ENCODE measurements at places on chromosomes 11 and 22. TPM values are rescaled to one million over a fixed set of nuclear protein-coding genes. Genes with fewer than 3 reads are reported as not detected.

The ABCG4 gene
- polyA plus RNA-seq = 0.10 TPM

DNA sequence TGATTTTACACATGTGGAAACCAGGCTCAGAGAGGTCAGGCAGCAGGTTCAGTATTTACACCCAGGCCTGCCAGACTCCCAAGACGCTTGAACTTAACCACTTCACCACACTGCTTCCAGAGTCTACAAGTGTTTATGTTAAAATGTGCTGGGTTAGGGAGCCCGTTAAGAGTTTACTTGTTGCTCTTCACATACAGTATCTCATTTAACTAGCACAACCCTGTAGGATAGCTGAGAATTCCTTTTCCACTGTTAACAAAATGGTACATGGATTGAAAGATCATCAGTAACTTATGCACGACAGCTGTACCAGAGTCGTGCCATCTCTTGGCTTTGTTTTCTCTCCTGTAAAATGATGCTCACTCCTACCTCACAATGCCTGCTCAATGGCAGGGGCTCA is 2.9 kb downstream of the SMCO4 start:
- no peaks in the 10 kb centered on the region for H3K36me3 ChIP-seq
- H3K27ac ChIP-seq = no peak overlapping the region
- H3K4me1 ChIP-seq = peaks cover 19% of the 10 kb centered on the region
- DNase-seq = no peak
- no peaks in the 10 kb centered on the region for H3K27me3 ChIP-seq
- H3K4me3 ChIP-seq = no peak overlapping the region

The GALNT18 gene
- 109 TPM for polyA plus RNA-seq

DNA sequence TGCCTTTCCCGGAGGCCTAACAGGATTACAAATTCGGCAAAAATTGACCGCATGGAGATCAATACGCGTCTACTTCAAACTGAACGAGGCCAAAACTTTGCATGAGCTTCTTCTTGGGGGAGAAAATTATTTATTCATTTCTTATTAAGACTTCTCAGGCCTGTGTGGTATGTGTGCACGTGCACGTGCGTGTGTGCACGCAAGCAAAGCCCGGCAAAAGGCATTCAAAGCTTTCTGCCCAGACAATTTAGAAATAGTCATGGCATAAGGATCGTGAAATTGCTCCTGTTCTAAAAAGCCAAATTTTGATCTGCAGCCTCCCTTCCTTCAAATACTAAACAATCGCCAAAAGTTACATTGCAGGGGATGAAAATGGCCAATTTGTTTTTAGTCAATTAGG is 14.6 kb downstream of the MN1 start:
- H3K4me3 ChIP-seq = no peak overlapping the region
- H3K4me1 ChIP-seq = no peaks in the 10 kb centered on the region
- H3K27me3 ChIP-seq = no peaks in the 10 kb centered on the region
- no peaks in the 10 kb centered on the region for H3K36me3 ChIP-seq

DNA sequence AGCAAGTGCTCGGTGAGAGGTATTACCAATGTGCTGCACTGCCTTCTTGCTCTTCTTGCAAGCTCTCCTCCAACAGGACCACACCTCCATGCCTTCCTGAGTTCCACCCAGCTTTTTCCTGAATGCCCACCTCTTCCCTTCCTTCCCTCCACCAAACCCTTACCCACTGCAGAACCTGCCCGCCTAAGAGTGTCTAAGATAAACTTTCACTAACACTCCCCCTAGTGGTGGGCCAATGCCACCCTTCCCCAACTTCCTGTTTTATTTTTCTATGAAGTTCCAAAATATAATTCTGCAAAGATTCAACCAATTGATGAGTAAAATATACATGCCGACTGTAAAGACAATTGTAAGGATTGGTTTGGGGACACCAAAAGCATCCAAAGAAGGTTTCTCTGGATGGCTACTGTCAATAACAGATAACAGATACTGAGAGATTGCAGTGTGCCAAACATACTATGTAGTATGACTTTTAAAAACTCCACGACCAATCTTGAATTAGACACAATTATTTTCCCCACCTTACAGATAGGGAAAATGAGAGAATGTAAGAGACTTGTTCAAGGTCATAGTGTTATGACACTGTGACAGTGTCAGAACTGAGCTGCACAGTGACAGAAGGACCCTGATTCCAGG is 38.6 kb upstream of the BMAL1 start:
- H3K27ac ChIP-seq = no peak overlapping the region
- no peaks in the 10 kb centered on the region for H3K27me3 ChIP-seq
- H3K4me3 ChIP-seq = no peak overlapping the region

- DNase-seq = no peak
- peak overlapping the region; percentile 16 for H3K27ac ChIP-seq
- H3K27me3 ChIP-seq = no peaks in the 10 kb centered on the region
- no peak overlapping the region for H3K4me3 ChIP-seq
- no peaks in the 10 kb centered on the region for H3K4me1 ChIP-seq
Observed at GRCh38 chr11:85766721-85767161, 44.2 kb downstream of the SYTL2 start.

The FSHB gene
- not detected for polyA plus RNA-seq

DNA sequence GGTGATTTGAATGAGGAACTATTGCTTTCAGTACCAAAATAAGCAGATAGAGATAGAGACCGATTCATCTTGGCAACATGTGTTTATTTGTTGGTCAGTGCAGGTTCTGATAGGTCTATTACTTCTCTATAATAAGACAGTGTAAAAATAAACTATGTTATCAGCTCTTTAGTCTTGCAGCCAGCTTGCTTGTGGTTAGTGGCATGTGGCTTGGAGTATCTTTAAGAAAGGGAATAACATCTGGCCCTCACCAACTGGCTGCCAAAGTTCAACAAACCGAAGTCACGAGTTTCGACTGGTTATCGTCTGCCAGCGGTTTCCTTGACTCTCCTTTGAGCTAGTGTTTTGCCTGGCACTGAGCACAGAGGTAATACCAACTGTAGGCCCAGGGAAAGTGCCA is 71.8 kb downstream of the CTTN start:
- H3K36me3 ChIP-seq = no peaks in the 10 kb centered on the region
- H3K4me3 ChIP-seq = no peak overlapping the region
- no peak for DNase-seq
- H3K27me3 ChIP-seq = no peaks in the 10 kb centered on the region

GRCh38 chr22:30008401-30008800 is 71.9 kb upstream of the HORMAD2 start:
- H3K27me3 ChIP-seq = no peaks in the 10 kb centered on the region
- peaks cover 33% of the 10 kb centered on the region for H3K36me3 ChIP-seq
- DNase-seq = no peak
- H3K4me3 ChIP-seq = no peak overlapping the region
- no peaks in the 10 kb centered on the region for H3K4me1 ChIP-seq

GRCh38 chr22:26482161-26482560 is 1.4 kb downstream of the HPS4 start:
- DNase-seq = no peak
- H3K27ac ChIP-seq = no peak overlapping the region
- no peak overlapping the region for H3K4me3 ChIP-seq
- peaks cover 9% of the 10 kb centered on the region for H3K4me1 ChIP-seq

The LRRC56 gene
- polyA plus RNA-seq = 5.7 TPM

- H3K27me3 ChIP-seq = no peaks in the 10 kb centered on the region
- no peaks in the 10 kb centered on the region for H3K36me3 ChIP-seq
- no peak overlapping the region for H3K4me3 ChIP-seq
- DNase-seq = no peak
- no peak overlapping the region for H3K27ac ChIP-seq
- H3K4me1 ChIP-seq = no peaks in the 10 kb centered on the region
Observed at GRCh38 chr11:69231466-69232018, 62.4 kb upstream of the MYEOV start.

DNA sequence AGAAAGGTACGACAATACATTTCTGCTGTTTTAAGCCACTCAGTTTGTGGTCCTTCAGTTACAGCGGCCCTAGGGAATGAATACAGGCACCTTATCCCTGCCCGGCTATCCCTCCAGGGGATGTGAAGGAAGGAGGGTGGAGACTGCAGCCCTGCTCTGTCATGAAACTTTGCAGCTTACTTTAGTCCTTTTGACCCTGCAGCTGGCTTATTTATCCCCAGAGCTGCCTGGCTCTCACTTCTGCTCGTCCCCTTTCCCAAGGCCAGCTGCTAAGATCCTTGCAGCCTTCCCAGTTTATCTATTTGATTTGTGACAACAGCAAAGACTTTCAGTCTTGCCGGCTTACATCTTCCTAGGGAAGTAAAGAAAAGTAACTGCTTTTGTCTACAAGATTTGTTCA is 55.2 kb downstream of the SC5D start:
- no peak for DNase-seq
- H3K4me1 ChIP-seq = no peaks in the 10 kb centered on the region
- H3K4me3 ChIP-seq = no peak overlapping the region
- H3K27ac ChIP-seq = no peak overlapping the region
- no peaks in the 10 kb centered on the region for H3K36me3 ChIP-seq

The SAA1 gene
- 148 TPM for polyA plus RNA-seq

GRCh38 chr11:62143727-62144126 is 19.9 kb downstream of the INCENP start:
- no peaks in the 10 kb centered on the region for H3K27me3 ChIP-seq
- no peak overlapping the region for H3K4me3 ChIP-seq
- peaks cover 20% of the 10 kb centered on the region for H3K4me1 ChIP-seq
- no peak overlapping the region for H3K27ac ChIP-seq
- H3K36me3 ChIP-seq = peaks cover 14% of the 10 kb centered on the region
- DNase-seq = no peak

- peak overlapping the region; percentile 95 for H3K27ac ChIP-seq
- H3K4me3 ChIP-seq = no peak overlapping the region
- no peaks in the 10 kb centered on the region for H3K27me3 ChIP-seq
- peaks cover 42% of the 10 kb centered on the region for H3K4me1 ChIP-seq
Observed at GRCh38 chr11:45857961-45858474, 10.7 kb downstream of the CRY2 start.

GRCh38 chr22:46352691-46353386 is 17.3 kb downstream of the TRMU start:
- H3K4me3 ChIP-seq = no peak overlapping the region
- peak overlapping the region; percentile 77 for H3K27ac ChIP-seq
- no peaks in the 10 kb centered on the region for H3K27me3 ChIP-seq
- peaks cover 55% of the 10 kb centered on the region for H3K36me3 ChIP-seq
- DNase-seq = no peak

DNA sequence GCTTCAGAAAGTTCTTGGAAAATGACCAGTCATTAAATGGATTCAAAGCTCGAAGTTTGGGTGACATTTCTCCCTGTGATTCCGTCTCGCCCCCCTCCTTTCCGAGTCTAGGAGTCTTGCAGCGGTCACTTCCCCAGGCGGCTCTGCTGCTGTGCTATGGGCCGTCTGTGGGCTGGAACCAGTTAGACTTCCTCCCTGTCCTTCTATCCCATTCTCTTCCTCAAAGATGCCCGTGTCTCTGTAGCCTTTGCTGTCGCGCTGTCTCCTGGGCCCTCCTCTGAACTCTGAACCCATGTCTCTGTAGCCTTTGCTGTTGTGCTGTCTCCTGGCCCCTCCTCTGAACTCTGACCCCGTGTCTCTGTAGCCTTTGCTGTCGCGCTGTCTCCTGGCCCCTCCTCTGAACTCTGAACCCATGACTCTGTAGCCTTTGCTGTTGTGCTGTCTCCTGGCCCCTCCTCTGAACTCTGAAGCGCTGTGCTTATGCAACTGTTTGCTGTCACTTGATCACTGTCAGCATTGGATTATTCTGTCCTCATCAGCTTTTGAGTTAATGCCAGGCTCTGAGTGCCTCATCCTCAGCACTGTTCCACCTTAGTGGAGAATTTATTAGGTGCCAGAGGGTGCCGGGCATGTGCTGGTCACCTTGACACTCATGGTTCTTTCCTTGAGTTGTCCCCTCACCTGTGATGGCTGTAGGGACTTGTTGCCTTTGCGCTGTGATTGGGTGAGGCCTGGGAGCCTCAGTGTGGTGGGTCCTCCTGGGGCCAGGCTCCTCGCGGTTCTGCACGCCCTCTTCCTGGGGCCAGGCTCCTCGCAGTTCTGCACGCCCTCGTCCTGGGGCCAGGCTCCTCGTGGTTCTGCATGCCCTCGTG is 173.3 kb downstream of the TBC1D22A start:
- peak overlapping the region; percentile 9 for H3K27ac ChIP-seq
- no peaks in the 10 kb centered on the region for H3K36me3 ChIP-seq
- peaks cover 3% of the 10 kb centered on the region for H3K4me1 ChIP-seq

- H3K36me3 ChIP-seq = no peaks in the 10 kb centered on the region
- no peak overlapping the region for H3K27ac ChIP-seq
- peaks cover 5% of the 10 kb centered on the region for H3K4me1 ChIP-seq
- no peak for DNase-seq
Observed at GRCh38 chr11:19433367-19433766, 192.6 kb upstream of the E2F8 start.

The RIMBP3C gene
- polyA plus RNA-seq = 0.10 TPM

GRCh38 chr11:95024958-95025357 is at the start of gene KDM4E:
TSS of gene KDM4E (plus strand) at chr11:95025258. CDS start at chr11:95025558, 300 bp downstream.
- no peak within 1 kb of the TSS for H3K27ac ChIP-seq
- no peaks in the 10 kb centered on the region for H3K4me1 ChIP-seq

GRCh38 chr22:40401532-40401931 is 31.1 kb downstream of the SGSM3 start:
- no peak overlapping the region for H3K4me3 ChIP-seq
- H3K27me3 ChIP-seq = no peaks in the 10 kb centered on the region
- no peak overlapping the region for H3K27ac ChIP-seq

GRCh38 chr11:1863352-1864216 is 10.7 kb downstream of the LSP1 start:
- peaks cover 16% of the 10 kb centered on the region for H3K4me1 ChIP-seq
- peak; percentile 82 for DNase-seq
- H3K36me3 ChIP-seq = no peaks in the 10 kb centered on the region
- no peaks in the 10 kb centered on the region for H3K27me3 ChIP-seq
- H3K4me3 ChIP-seq = no peak overlapping the region
- H3K27ac ChIP-seq = peak overlapping the region; percentile 26

DNA sequence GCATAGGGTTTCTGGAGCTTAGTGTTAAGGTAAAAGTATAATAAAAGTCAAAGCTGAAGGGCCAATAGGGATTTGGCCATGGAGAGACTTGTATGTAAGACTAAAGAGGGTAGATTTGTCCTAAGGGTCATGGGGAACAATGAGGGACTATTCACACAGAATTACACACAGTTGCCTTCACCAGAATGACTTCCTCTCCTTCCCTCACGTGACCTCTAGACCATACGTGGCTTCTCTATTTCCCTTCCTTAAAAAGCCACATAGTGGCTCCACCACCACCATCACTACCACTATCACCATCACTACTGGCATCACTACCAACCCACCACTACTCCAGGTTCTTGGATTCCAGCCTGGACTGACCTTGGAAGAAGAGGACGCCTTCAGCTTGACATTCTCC is 2.8 kb downstream of the HPX start:
- H3K4me3 ChIP-seq = no peak overlapping the region
- H3K4me1 ChIP-seq = no peaks in the 10 kb centered on the region

DNA sequence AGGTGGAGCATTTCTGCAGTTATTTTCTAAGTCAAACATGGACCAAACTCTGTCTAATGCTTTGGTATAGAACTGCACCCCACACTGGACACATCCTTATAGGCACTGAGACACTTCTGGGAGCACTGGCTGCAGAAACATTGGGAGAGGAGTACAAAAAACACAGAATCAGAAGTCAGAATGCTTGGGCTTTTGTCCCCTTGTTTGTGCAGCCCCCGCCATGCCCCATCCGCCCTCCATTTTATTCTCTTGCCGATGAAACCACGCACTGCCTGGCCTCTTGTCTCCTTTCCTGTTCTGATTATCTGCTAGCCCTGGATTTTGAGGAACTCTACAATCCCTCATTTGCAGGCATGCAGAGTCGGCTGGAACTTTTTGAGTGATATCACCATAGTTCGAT is 1201.2 kb downstream of the TBC1D22A start:
- no peak overlapping the region for H3K4me3 ChIP-seq
- H3K27me3 ChIP-seq = no peaks in the 10 kb centered on the region
- no peaks in the 10 kb centered on the region for H3K36me3 ChIP-seq
- H3K27ac ChIP-seq = no peak overlapping the region

GRCh38 chr11:99565333-99565732 is 544.6 kb downstream of the CNTN5 start:
- no peak overlapping the region for H3K4me3 ChIP-seq
- no peaks in the 10 kb centered on the region for H3K36me3 ChIP-seq
- H3K4me1 ChIP-seq = no peaks in the 10 kb centered on the region
- H3K27ac ChIP-seq = no peak overlapping the region
- no peak for DNase-seq

All from lung (tissue), 17 donors.